ENCODE measurements at places on chromosomes 7 and 10. TPM values are rescaled to one million over a fixed set of nuclear protein-coding genes. Genes with fewer than 3 reads are reported as not detected.

GRCh38 chr10:84957427-84957826 lies 629.0 kb downstream of the CCSER2 start:
- DNase-seq, result no peak

DNA sequence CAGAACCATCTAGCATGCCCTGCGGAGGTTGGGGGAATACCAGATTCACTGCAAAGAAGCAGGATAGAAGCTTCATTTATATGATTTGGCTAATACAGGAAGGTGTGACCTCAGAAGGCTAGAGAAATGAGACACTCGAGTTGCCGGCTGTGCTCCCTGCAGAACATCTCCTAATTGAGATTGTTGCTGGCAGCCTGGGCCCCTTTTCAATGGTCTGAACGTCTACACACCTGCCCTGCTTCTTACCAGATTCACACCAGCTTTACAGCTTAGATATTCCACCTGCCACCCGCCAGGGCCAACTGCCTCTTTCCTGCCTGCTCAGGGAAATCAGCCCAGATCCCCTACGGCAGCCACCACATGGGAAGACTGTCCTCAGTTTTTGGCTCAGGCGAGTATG lies 475.3 kb upstream of the AUTS2 start:
- DNase-seq, result no peak

DNA sequence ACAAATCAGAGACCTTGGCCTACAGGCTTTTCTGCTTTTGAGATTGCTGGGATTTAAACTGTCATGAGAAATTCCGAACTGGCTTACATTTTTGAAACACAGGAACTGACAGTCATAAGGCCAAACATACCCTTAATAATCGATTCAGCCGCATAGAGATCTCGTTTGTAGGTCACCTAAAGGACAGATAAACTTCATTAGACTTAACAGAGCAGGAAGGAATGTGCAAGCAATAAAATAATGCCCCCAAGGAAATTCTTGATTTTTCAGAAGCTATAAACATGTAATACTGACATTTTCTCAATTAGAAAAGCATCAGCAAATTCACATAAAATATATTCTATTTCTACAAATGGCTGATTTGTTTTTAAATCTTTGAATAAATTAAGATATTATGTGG lies 120.0 kb downstream of the CRPPA start:
- no peak for DNase-seq

GRCh38 chr10:122981066-122981464 lies 864 bp downstream of the PSTK start:
- no peak for DNase-seq

GRCh38 chr7:35533902-35534301 lies 161.0 kb downstream of the HERPUD2 start:
- DNase-seq, result no peak

GRCh38 chr7:82926477-82926876 lies 236.2 kb downstream of the PCLO start:
- peak; percentile 11 for DNase-seq

The NUTM2A gene
- 1.9 TPM for total RNA-seq

The PLAC9 gene
- total RNA-seq, result 37.4 TPM
